ENCODE measurements at places on chromosomes 3 and 15. TPM values are rescaled to one million over a fixed set of nuclear protein-coding genes. Genes with fewer than 3 reads are reported as not detected.

- DNase-seq = no peak
Observed at GRCh38 chr3:191303596-191303995, 25.6 kb upstream of the CCDC50 start.

Gene COL6A5
- not detected for total RNA-seq

DNA sequence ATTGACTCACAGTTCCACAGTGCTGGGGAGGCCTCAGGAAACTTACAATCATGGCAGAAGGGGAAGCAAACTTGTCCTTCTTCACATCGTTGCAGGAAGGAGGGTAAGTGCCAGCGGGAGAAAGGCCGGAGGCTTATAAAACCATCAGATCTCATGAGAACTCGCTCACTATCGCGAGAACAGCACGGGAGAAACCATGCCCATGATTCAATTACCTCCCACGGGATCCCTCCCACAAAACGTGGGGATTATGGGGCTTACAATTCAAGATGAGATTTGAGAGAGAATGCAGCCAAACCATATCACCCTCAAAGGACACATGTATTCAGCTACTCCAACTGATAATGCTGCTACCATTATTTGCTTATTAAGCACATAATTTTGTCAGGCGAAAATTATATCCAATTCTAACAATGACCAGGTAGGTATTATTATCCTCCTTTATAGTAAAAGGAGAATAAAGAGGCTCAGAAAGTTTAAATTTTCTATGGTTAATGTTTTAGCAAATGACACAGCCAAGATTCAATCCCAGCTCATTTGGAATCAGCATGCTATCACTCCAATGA lies 327.2 kb upstream of the CDIN1 start:
- no peak for DNase-seq

GRCh38 chr15:77481670-77482069 lies 61.0 kb downstream of the HMG20A start:
- no peak for DNase-seq
